Psoas muscle (tissue), 8 donors: ENCODE measurements at places on chromosomes 11 and 22. TPM values are rescaled to one million over a fixed set of nuclear protein-coding genes. Genes with fewer than 3 reads are reported as not detected.

The OR9G4 gene
- not detected for total RNA-seq

The LMNTD2 gene
- total RNA-seq = not detected

The OR5M3 gene
- not detected for total RNA-seq

The NELL1 gene
- total RNA-seq = not detected

The POLD3 gene
- 7.0 TPM for total RNA-seq
